ENCODE measurements at places on chromosomes 7 and 10.

GRCh38 chr10:132987671-132988571 is 45.6 kb upstream of the CFAP46 start:
- no peak for DNase-seq

GRCh38 chr10:2120746-2121145 is 383.4 kb upstream of the ADARB2 start:
- no peak for DNase-seq

- DNase-seq = no peak
Observed at GRCh38 chr7:64802699-64803098, 8.5 kb downstream of the ZNF138 start.

GRCh38 chr10:5254488-5254887 is 57.9 kb downstream of the AKR1C4 start:
- no peak for DNase-seq

DNA sequence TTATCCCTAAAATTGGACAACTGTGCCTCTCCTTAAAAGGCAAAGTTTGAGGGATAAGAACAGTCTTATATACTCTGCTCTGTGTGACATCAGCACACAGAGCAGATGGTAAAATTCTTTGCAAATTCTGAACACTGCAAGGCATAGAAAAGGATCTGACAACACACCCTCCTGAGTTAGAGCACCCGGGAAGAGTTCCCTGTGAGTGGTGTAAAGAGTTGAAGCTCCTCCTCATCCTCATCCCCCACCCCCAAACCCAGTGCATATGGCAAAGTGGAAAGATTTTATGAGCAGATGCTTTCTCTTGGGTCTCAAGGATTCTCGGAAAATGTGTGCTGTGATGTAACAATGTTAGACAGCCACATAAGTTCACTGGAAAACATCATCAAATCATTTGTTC is 40.0 kb upstream of the DGKI start:
- no peak for DNase-seq

Measured in activated T-cell treated with anti-CD3 and anti-CD28 coated beads for 4 hours (primary cell).